ENCODE measurements at places on chromosomes 11 and 22. TPM values are rescaled to one million over a fixed set of nuclear protein-coding genes. Genes with fewer than 3 reads are reported as not detected.

The KLHDC7B gene
- total RNA-seq: not detected

The RNH1 gene
- total RNA-seq: 237 TPM

The PEX16 gene
- 35.9 TPM for total RNA-seq

The NAALAD2 gene
- 0.11 TPM for total RNA-seq

The FAM111B gene
- 3.7 TPM for total RNA-seq

The PLAAT5 gene
- total RNA-seq: not detected

The OR52N4 gene
- total RNA-seq: not detected

The GP1BB gene
- total RNA-seq: 3.3 TPM

The PGM2L1 gene
- 40.5 TPM for total RNA-seq

The ASCL2 gene
- total RNA-seq: not detected

The LDHAL6A gene
- not detected for total RNA-seq

The TUB gene
- 0.11 TPM for total RNA-seq

The LRRC51 gene
- 3.4 TPM for total RNA-seq

The TRIM49D2 gene
- not detected for total RNA-seq

The UBQLN3 gene
- total RNA-seq: not detected

The NXPE4 gene
- total RNA-seq: not detected

The ANGPTL5 gene
- total RNA-seq: 0.17 TPM

The SMTNL1 gene
- not detected for total RNA-seq

The OR51A2 gene
- total RNA-seq: not detected

The TMEM123 gene
- total RNA-seq: 258 TPM

The CCDC188 gene
- 5.2 TPM for total RNA-seq

The TRIM48 gene
- not detected for total RNA-seq

The FOSL1 gene
- total RNA-seq: 0.76 TPM

The GVQW3 gene
- total RNA-seq: 0.43 TPM

The MRGPRX3 gene
- 0.33 TPM for total RNA-seq

The CFAP300 gene
- total RNA-seq: not detected

The CREB3L1 gene
- total RNA-seq: 0.65 TPM

The MUC6 gene
- total RNA-seq: not detected

The HEPN1 gene
- total RNA-seq: not detected

The SBF2 gene
- total RNA-seq: 46.3 TPM

The DNAJB7 gene
- not detected for total RNA-seq

The MMP26 gene
- total RNA-seq: not detected

The HIC2 gene
- 2.4 TPM for total RNA-seq
